Cerebellar cortex (tissue), 1 donor: ENCODE measurements at places on chromosomes 6 and 20.

- DNase-seq, result no peak
Observed at GRCh38 chr6:135097172-135097571, 42.5 kb upstream of the HBS1L start.

DNA sequence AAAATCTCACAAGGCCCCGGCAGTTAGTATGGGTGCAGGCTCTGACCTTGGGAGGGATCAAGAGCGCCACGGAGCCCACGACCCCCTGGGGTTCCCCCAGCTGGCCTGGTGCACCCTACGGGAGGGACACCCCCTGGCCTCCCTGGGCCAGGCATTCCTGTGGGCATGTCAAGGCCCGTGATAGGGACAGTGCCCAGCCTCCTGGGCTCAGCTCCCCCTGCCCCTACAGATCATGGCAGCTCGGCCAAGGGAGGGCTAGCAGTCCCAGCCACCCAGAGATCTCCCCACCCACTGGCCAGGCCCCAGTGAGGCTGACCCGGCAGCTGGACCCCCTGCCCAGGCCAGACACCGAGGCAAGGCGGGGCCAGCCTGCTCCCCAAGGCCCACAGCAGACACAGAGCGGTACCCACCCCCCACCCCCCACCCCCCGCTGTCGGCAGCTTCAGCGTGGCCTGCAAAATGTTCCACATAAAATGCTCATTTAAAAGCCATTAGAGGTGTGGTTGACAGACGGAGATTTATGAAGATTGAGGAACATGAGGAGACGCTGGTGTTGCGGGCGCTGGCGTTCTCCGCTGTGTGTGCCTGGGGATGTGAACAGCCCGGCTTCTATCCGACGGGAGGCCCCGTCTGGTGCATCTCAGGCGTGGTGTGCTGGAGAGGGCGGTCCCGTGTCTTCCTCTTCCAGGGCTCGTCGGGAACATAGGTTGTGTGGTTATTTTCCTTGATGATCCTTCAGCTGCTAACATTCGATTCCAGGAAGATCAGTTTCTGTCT lies 188.5 kb downstream of the TAF4 start:
- DNase-seq, result no peak

- DNase-seq, result peak; percentile 100
Observed at GRCh38 chr6:26123947-26124780, 36.9 kb downstream of the HFE start.

GRCh38 chr6:40369891-40370290 lies 217.3 kb downstream of the LRFN2 start:
- no peak for DNase-seq

GRCh38 chr6:25175196-25175595 lies 104.0 kb upstream of the CARMIL1 start:
- DNase-seq, result no peak

DNA sequence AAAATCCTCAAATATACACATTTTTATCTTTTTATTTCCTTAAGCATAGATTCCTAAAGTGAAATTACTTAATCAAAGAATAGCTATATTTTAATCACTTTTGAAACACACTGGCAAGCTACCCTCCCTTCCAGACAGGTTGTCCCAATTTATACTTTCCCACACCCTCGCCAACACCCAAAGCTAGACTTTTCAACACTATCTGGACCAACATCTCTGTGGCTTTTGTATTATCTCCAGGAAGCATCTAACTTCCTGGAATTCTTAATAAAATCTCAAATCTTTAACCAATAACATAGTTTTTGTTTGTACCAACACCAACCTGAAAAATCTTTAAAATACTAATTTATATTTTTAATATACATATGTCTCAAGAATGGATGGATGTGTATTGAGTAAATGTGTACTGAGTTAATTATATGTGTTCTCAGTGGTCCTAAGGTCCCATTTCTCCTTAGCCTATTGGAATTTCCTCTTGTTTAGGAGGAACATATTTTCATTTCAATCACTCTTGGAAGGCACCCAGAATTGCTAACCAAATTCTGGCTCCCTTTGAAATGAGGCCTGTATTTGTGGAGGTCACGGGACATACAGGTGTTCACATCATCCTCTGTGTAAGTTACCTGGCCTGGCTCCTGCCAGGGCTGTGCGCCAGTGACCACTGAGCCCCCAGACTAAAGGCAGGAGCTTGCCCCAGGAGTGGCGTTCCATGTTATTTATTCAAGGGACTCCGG lies 17.4 kb upstream of the GFOD1 start:
- no peak for DNase-seq

DNA sequence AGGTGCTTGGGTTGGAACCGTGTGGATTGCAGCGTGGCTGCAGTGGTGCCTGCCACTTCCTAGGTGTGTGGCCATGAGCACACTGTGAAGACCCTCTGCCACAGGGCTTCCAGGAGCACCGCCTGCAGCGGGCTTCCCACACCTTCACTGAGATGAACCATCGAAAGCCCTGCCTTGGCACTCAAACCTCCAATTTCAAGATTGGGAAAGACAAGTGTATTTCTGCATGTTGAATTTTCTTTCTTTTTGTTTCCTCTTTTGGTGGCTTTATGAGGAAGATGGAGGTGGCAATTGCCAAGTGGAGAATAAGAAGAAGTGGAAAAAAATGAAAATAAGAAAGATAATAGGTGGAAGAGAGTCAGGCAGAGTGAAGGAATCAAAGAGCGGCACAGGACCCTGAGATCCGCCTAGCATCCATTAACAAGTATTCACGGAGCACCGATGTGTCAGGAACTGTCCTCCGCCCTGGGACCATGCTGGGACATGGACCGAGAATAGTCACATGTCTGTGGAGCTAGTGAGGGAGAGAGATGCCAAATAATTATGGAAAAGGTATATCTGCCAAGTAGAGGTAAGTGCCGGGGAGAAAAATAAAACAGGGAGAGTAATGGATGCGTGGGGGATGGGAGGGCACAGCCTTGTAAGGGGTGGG lies 159.9 kb downstream of the BCAS1 start:
- no peak for DNase-seq

- no peak for DNase-seq
Observed at GRCh38 chr20:32841632-32842031, 17.1 kb upstream of the EFCAB8 start.

DNA sequence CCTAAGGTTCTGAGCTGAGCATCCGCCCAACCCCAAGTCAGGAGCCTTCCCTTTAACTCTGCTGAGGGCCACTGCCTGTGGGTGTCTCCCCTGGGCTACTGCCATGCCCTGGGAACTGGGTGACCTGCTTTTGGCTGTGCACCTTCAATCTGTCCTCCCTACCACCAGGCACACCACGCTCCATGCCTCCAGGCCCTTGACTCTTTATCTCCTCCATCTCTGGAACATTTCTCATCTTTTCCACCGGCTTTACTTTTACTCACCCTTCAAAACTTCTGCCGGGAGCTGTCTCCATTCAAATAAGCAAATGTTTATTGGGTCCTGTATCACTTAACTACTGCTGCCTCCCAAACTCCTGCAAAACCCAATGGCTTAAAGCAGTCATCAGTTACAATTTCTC lies 83.3 kb upstream of the NHSL1 start:
- DNase-seq, result no peak

DNA sequence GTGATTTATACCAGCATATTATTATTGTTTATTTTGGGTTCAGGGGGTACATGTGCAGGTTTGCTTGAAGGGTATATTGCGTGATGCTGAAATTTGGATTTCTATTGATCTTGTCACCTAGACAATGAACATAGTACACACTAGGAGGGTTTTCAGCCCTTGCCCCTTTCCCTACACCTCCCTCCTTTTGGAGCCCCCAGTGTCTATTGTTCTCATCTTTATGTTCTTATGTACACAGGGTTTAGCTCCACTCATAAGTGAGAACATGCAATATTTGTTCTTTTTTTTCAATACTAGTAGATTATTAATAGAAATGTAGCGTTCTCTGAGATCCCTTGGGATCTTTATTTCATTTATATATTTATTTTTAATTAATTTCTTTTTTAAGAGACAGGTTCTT lies 79.2 kb upstream of the MRAP2 start:
- DNase-seq, result no peak

- peak; percentile 34 for DNase-seq
Observed at GRCh38 chr6:163354761-163355425, 59.6 kb upstream of the QKI start.

GRCh38 chr6:21061892-21062291 lies 527.6 kb downstream of the CDKAL1 start:
- no peak for DNase-seq

- DNase-seq, result no peak
Observed at GRCh38 chr20:4041748-4042411, 26.5 kb upstream of the RNF24 start.

DNA sequence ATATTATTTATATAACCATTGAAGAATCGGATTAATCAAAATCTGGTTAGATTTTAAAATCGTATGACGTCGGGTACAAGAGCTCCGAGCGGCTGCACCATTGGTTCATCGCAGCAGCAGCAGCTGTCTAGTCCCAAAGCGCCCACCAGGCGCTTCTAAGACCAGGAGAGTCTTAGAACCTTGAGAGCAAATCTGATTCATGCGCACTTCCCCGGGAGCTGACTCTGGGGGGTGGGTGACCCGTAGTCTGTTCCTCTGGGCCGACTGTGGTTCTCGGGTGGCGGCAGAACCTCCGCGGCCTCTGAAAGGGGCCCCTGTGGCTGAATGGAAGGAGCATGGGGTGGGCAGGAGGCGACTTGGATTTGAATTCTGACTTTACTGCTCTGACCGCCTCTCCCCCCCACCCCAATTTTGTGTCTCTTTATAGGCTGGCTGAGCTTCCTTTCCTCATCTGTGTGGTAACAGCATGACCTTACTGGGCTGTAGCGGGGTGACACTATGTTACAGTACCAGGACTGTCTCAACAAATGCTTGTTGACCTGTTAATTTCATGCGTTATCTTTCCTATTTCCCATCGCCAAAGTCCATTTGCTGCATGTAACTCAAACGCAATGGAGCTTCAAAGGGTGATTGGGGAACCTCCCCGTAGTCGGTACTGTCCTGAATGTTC lies 119.7 kb downstream of the RTN4IP1 start:
- DNase-seq, result no peak

DNA sequence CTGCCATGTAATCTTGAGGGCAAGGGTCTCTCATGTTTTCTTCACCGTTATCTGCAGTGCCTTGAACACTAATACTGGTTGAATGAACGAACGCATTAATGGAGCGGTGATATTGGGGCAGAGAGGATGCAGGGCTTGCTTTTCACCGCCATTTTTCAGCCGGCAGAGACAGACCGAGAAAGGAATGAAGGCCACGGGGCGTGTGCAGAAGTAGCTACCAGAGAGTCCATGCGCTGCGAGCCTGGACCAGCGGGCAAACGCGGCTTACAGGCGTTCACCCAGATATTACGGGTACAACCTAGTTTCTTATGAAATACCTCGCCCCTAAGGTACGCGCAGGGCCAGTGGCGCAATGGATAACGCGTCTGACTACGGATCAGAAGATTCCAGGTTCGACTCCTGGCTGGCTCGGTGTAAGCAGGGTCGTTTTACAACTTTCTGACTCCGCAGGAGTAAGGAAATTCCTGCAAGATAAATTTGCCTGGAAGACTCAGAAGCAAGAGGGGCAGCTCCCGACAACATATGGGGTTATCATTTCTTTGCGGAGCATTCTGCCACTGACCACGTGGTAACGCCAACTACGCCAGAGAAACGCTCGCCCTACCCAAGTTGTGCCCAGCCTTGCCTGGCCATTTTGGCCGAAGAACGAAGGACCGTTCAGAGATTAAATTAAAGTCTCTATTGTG lies 863 bp upstream of the HMGN4 start:
- DNase-seq, result peak; percentile 97

DNA sequence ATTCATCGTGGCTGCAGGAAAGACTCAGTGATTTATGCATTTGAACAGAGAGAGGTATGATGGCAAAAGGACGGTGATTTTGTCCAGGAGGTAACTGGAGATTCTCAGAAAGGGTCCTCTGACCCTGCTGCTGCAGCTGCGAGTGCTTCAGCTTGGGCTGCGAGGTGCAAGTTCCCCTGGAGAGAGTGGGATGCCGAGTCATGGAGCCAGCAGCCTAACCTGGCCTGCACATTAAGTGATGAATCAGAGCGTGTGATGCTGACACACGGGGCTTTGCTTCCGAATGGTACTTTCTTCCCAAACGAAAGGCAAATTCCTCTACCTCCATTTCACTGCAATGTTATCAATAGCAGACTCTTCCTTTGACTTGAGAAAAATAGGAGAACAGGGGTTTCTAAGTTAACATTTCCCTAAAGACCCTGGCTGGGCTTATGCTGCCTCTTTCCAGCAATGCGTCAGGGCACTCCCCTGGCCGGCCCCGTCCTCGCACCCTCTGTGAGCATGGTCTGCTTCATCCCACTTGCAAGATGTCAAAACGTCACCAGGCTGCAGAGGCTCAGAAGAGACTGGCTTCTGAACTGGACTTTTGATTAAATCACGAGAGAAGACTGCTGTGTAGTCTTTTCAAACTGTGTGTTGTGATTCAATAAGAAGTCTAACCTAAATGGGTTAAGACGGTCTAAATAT lies 628.0 kb upstream of the AGPAT4 start:
- no peak for DNase-seq

GRCh38 chr6:117555882-117556498 lies 46.3 kb downstream of the GOPC start:
- DNase-seq, result peak; percentile 61

DNA sequence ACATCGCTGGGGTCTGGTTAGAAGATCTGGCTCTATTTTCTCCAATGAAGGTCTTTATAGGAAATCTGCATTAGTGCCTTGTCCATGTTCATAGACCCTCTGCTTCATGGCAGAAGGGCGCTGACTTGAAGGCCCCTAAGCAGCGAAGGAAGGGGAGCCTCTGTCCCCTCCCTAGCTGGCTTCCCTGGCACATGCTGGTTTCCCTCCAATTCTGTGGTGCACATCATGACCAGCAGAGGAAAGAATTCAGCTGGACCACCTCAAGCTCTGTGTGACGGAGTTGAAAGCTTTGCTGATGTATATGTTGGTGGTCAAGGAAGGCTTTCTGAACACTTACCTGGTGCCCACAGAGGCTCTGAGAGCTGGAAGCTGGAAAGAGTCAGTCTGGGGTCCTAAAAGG lies 129.7 kb upstream of the MYLIP start:
- DNase-seq, result no peak

DNA sequence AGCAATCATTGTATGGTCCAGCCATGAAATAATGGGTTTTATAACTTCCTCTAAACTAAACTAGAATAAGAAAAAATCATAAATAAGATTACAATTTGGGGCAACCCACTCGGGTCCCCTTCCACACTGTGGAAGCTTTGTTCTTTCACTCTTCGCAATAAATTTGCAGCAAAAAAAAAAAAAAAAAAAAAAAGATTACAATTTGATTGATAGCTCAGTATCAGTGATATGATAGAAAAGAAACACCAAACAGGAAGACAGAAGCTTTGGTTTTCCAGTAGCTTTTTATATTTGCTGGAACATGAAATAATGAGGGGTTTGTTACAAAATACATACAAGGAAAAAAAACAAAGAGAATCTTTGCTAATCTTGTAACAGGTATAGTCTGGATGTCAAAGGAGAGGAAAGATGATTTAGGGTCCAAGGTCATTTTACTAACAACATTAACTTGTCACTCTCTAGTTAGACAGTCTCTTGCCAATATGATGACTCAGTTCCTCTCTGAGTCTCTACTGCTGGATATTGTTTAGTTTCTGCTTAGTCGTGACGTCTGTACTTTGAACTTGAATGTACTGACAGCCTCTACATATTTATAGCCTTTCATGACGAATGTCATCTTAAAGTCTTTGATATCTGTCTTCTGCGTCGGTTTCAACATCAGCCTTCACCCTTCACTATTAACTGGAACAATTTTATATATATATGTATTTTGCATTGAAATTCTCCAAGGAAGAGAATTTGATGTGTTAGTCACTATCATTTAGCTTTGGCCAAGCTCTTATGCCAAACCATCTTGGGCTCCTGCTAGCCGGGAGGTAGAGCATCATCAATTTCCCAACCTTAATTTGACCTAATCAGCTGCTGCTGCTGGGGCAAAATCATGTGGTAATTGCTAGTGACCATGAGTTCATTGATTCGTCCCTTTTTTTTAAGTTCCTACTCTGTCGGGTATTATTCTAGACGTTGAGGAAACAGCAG lies 213.1 kb upstream of the STXBP5 start:
- no peak for DNase-seq
